ENCODE measurements at places on chromosomes 5 and 9. TPM values are rescaled to one million over a fixed set of nuclear protein-coding genes. Genes with fewer than 3 reads are reported as not detected.

DNA sequence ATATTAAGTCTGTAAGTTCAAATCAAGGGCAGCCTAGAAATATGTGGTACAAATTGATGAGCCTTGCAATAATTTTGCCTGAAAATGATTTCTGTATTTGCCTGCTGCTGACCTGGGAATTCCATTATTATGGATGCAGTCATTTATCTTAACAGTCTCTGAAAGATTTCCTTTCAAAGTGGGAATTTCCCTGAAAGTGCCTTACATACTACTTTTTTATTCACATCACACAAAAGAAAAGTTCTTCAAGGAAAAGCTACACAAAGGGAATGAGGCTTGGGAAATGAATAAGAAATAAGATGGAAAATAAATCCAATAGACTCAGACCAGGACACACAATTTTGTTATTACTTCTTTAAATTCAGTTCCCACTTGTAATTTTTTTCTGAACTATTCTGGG is 537.8 kb upstream of the PTGER4 start:
- DNase-seq, result no peak

The HIGD2A gene
- total RNA-seq, result 108 TPM

DNA sequence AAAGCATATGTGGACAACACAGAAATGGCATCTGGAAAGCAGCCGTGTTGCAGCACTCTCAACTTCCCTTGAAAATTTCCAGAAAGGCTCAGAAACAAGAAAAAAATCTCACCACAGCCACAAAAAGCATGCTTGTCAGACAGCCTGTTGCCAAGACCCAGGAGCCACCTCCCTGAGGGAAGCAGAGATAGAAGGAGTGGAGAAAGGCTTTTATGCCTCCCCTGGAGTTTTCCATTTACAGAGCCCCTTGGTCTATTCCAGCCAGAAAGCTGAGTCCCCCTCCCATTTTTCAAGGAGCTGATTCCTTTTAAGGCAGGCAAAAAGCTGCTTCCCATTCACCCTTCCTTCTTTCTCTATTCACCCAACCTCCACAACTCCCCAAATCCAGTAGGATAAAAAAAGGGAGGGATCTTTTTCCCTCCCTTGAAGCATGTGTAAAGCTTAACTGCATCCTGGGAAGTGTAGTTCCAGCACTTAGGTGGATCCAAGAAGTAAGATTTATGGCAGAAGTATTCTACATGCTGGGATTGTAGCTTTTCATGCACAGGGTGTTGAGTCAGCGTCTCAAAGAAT is 37.1 kb upstream of the PALM2AKAP2 start:
- no peak for DNase-seq

DNA sequence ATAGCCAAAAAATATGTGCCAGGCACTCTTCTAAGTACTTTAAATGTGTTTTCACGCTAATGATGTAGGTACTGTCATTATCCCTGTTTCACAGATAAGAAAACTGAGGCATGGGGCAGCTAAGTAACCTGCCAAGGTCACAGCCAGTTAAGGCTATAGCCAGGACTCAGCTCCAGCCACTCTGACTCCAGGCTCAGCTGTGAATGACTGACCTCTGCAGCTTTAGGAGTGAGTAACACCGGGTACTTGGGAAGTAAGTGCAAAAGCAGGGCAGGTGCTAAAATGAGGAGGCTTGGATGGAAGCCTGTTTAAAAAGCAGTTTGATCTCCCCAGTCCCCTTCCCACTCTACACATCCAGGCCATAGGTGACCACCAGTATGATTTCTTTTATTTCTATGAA is 10.6 kb upstream of the SHC3 start:
- no peak for DNase-seq

- DNase-seq, result no peak
These were observed 26.6 kb downstream of the CCT5 start for GRCh38 chr5:10276691-10277090.

Data from upper lobe of left lung (tissue), 6 donors.